ENCODE measurements at places on chromosomes 12 and 14.

DNA sequence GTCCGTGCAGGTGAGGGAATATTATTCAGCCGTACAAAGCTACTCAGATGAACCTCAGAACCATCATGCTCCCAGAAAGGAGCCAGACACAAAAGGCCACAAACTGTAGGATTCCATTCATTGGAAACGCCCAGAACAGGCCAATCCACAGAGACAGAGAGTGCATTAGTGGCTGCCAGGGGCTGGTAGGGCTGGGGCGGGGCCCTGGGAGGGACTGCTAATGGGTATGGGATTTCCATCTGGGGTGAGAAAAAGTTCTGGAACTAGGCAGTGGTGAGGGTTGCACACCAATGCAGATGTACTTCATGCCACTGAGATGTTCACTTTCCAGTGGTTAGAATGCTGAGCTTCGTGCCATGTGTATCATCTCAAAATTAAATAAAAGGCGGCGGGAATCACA is 101.1 kb downstream of the RFLNA start:
- peak; percentile 37 for DNase-seq

DNA sequence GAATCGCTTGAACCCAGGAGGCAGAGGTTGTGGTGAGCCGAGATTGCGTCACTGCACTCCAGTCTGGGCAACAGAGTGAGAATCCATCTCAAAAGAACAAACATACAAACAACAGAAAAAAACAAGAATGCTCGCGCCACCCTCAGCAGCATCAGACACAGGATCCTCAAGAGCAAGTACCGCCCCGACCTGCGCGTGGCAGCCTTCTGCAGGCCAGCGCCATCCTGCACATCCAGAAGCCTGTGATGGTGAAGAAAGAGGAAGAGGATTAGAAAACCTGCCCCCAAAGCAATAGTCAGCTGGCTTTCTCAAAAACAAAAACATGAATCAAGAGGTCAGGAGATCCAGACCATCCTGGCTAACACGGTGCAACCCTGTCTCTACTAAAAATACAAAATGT is 30.0 kb upstream of the EID3 start:
- no peak for DNase-seq

DNA sequence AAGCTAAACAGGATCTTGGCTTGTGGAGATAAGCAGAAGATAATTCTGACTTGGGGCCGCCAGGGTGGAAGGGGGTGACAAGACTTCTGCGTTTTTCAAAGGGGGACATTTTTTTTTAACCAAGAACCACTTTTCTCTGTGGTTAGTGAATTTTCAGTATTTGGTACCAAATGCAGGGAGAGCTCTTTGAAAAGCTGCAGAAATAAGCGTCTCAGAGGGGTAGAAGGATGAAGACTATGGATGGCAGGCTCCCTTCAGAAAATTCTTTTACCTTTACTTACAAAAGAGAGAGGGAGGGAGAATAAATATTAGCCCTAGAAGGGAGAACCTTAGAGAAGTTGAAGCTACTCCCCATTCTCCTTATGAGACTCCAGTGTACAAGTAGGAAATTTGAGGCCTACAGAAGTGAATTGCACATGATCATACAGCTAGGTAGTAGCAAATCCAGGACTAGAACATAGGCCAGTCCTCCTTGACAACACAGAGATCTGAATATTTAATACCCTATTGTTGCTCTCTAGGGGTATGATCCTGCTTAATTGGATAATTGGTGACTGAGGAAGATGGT is 840 bp downstream of the MRPL52 start:
- no peak for DNase-seq

DNA sequence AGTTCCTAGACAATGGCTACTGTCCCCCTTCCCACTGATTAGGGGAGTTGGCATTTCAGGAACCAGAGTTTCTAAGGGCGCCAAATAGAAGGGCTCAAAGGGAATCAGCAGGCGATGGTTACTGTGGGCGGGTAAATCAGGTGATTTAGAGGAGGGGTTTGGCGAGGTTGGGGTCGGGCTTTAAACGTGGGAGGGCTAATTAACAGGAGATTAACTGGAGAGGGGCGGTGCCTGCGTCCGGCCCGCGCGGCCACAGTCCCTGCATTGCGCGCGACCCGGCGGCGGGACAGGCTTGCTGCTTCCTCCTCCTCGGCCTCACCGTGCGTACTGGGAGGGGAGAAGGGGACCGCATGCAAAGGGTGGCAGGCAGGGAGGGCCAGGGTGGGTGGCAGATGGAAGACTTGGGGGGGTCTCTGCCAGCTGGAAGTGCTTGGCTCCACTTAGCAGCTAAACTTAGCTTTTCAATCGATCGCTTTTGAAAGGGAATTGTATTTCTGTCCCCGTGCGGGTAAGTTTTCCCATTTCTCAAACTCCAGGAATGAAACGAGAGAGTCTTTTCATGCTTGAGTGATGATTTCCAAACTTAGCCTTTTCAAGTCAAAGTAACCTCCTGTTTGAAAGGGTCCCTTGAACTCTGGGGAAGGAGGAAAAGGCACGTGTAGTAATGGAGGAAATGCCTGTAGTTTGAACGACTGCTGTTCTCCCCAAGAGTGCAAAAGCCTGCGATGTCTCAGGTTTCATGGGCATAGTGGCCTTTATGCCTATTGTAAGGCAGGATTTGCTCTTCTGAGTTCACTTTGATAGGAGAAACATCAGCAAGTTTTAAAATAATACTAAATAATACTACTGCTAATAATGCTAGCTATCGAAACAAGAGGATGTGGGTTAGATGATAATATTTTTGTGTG is at the start of gene MGST1:
Gene MGST1, plus strand, starts transcription at position 255 of the 908 bp plus-strand sequence. CDS start 6,608 bp downstream, outside the sequence.
- DNase-seq, result peak; percentile 88

GRCh38 chr12:111846016-111846415 is 4.0 kb downstream of the MAPKAPK5 start:
- no peak for DNase-seq

- DNase-seq, result peak; percentile 71
These were observed 172.7 kb upstream of the CNOT2 start for GRCh38 chr12:70070494-70071007.

DNA sequence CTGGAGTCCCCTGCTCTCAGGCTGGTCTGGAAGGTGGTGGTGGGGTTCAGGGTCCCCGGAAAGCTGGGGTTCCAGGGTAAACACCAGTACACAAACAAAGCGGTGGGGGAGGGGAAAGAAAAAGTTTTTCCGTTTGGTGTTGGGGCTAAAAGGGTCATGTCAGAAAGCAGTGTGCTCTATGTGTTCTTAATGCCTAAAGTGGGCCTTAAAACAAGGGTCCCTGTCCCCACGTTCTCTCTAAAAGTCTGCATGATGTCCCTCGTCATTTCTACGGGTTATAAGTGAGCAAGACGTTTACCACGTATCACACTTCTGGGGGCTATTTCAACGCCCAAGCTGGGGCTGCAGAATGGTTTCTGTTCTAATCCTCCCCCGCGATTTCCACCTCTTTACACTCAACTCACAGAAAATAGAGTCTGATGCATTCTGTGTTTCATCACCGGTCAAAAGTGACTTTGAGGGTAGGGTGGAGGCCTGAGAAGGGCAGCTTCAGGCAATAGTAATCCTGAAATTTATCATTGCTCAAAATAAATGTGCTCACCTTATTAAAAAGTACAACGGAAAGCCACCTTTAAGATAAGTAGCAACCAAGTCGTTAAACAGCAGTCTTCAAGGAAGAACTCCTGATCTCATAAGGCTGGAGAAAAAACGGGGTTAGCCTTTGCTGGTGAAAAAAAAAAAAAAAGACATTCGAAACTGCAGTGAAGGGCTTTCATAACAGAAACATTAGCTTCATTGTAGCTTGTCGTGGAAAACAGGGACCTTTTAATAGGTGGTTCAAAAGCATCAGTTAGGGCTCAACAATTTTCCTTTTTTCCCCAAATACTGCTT is 63.9 kb upstream of the PTGR2 start:
- no peak for DNase-seq

GRCh38 chr12:70535896-70536374 is 101.3 kb downstream of the PTPRB start:
- peak; percentile 52 for DNase-seq

- no peak for DNase-seq
These were observed 155.2 kb upstream of the E2F7 start for GRCh38 chr12:77220586-77220985.

- no peak for DNase-seq
These were observed 36.4 kb upstream of the FICD start for GRCh38 chr12:108478611-108479206.

DNA sequence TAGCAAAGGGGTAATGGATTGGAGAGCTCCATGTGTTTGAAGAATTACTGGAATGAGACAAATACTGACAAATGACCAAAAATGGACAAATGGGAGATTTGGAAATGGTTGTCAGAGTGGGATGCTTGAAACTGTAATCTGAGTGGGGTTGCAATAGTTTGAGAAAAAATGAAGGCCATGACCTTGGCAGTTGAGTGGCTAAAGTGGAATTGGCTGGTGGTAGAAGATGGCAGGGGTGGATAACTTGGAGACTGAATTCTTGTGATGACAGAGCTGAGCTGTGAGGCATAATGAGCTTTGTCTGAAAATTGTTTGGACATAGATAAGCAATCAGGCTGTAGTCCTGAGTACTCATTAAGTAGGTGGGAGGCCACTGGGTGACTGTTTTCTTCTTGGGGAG is 222.5 kb upstream of the PRICKLE1 start:
- no peak for DNase-seq

DNA sequence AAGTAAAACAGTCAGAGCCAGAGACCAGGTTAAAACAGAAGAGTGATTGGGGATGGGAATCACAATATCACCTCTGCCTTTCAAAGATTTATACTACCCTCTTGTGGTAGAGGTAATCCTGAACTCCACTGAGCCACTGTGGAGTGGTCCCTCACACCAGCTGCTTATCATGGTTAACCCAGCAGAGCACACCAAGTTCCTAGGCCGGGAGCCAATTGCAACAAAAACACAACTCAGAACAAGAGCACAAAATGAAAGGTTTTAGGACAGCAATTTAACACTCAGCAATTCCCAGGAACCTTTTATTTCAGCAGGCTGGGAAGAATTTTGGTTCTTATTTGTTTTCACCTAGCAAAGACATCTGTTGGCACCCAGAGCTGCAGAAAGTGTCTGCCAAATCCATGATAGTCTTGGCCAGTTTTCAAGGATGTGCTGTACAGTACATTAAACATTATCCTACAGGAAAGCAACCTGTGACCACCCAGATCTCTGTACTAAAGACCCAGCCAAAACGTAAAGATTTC is 220.5 kb upstream of the ATXN7L3B start:
- DNase-seq, result peak; percentile 7

- DNase-seq, result peak; percentile 34
These were observed 130.9 kb upstream of the PLEKHA5 start for GRCh38 chr12:18998343-18999261.

DNA sequence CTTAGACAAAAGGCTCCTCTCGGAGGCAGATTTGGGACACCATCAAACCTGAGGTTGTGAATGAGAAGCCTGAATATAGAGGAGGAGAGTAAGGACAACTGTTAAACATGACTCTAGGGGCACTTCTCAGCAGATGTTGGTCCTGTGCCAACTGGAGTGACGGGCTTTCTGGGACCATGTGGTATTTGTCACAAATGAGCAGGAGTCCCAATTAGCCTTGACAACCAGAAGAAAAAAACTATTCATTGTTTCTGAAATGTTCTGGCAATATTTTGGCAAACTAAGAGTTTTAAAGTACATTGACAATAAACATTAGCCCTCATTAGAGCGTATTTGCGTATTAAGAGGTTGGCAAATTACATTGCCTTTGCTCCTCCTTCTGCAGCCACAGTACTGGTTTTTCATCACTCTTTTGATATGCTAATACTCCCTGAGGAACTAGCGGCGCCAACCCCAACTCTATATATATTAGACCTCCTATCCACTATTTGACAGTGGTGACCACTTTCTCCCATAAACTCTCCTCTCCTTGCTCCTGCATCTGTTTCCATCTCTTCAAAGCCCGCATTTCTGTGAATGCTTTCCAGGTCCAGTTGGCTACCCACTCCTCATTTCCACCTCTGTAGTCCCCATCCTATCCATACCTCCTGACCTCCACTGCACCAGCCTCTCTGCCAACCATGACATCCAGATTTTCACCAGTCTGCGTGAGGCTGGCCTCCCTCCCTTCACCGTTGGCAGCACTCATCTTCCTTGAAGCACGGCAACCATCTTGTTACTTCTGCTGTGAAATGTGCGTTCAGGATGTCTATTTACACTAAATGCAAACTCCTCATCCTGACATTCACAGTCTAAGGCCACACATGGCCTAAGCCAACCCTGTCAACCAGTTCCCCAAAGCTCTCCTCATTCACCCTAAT is 100.7 kb downstream of the ZFC3H1 start:
- DNase-seq, result no peak

DNA sequence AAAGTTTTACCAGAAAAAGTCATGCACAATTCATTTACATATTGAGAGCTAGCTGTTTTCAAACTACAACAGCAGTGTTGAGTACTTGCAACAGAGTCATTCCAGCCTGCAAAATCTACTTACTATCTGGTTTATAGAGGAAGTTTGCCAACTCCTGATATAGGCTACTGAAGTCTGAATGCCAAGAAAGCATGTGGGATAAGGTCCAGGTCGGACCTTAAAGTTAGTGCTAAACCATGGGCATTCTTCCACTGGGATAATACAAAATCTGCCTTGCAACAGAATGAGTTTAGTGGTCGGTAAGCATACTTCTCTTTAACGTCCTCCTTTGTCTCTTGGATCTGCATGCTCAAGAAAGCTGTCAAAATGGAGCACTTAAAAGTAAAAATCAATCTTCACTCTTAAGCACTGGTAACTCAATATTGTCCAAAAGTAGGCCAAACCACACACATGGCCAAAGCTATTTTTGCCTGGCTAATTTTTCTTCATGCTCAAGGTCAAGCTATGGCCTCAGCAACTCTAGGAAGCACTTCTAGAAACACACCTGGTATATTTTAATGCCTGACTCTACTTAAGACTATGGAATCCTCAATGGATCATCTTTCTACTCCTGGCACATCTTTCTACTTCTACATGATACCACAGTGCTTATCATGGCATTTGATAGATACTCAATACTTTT is 364.9 kb upstream of the KITLG start:
- peak; percentile 37 for DNase-seq

DNA sequence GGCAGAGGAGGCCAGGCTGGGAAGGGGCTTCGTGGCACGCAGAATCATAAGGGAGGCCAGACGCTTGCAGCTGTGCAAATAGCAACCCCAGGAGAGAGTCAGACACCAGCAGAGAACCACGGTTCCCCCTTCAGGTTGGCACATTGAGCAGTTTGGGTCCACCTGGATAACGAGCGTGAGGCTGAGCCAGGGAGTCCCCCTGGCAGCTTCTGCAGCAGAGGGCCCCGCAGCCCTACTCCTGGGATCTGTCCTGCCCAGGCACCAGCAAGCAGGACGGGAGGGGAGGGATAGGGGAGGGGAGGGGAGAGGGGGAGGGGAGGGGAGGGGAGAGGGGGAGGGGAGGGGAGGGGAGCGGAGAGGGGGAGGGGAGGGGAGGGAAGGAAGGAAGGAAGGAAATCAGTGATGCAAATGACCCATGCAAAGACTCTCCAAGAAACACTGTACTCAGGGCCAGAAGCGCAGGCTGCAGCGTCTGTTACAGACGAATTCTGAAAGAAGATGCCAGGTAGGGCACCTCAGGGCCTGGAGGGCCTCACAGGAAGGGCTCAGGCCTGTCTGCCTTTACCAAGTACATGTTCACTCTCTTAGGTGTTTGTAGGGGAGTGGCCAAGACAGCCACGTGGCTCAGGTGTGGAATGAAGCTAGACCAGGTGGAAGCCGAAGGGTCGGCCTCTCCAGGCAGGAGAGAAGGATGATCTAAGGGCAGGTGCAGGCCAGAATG is 32.3 kb upstream of the MMP17 start:
- peak; percentile 88 for DNase-seq
